Hematopoietic multipotent progenitor cell treated with erythropoietin and hydrocortisone succinate and interleukin-3 and kit ligand, for 17 days (in vitro differentiated cells): ENCODE measurements at places on chromosomes 3 and 15.

- no peak for DNase-seq
Measured at GRCh38 chr15:85380812-85381642, 624 bp downstream of the AKAP13 start.

DNA sequence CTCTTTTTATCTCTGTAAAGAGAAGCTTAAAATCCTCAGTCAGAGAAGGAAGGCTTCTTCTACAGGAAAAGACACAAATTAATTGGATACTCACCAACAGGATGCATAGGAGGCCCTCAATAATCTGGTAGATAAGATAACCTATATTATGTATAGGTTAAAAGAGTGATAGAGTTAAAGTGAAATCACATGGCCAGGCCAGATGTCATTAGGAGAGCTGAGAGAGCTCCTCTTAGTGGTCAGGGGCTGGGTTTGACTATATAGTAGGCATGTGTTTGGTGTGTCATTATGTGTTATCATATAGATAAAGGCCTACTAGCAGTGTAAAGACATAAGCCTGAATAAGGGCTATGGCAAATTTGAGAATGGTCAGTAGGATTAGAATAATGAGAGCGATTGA lies 479.3 kb downstream of the EPHA3 start:
- no peak for DNase-seq

DNA sequence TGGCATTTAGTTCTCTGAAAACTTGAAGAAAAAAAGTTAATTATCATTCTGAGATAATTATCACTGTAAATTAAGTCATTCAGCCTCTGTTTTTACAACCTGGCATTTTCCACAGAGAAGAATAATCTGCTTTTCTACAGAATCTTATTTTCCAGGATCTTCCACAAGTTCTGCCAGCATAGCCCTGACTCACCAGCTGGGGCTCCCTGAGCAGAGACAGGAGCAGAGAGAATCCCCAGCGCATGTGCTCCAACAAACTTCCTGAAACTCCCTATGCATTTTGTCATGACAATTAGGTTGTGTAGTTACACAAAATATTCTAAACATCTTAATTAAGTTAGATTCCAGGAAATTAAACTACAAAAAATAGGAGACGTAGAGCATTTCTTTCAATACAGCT lies 32.1 kb upstream of the TMEM207 start:
- no peak for DNase-seq

GRCh38 chr15:33148129-33148751 lies 46.3 kb downstream of the FMN1 start:
- no peak for DNase-seq

- no peak for DNase-seq
Measured at GRCh38 chr15:62457100-62457499, 292.0 kb upstream of the C2CD4B start.

DNA sequence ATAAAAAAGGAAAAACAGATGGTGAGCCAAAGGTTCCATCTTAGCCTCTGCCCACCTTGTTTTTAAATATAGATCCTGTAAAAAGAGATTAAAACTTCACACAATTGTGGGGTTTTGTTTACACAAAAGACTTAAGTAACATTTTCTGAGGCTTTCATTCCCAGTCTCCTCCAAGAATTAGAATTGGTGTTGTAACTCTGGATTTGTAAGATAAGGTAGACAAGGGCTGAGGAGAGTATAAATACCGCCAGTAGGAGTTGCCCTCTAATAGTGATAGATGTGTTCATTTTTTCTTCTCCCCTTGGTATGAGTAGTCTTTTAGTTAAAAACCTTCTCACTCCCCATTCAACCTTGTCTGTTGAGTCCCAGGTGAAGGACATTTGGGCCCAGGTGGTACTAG lies 8.5 kb downstream of the MINDY2 start:
- DNase-seq = no peak

GRCh38 chr15:45262906-45263461 lies 10.9 kb downstream of the SLC28A2 start:
- DNase-seq = no peak

GRCh38 chr3:5181469-5182141 lies 5.9 kb upstream of the EDEM1 start:
- DNase-seq = no peak

GRCh38 chr3:69020857-69021256 lies 7.4 kb upstream of the EOGT start:
- no peak for DNase-seq

DNA sequence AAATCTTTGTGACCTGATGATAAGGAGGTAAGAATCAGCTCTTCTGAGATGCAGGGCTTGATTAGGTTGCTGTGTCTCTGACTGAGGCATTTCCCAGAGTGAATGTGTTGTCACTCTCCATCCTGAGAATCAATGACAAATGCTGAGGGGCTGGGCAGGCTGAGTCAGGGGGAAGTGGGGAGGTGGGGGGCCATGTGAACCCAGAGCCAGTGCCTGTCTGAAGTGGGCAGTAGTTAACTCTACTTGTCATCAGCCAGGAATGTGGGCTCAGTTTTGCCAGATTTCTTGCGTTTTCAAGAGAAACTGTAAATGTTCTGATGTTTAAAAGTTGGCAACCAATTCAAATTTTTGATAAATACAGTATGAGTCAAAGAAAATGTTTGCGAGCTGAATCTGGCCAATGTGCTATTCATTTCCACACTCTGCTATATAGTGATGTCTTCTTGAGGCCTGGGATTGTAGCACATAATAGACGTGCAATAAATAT lies 3.1 kb upstream of the BNC1 start:
- no peak for DNase-seq

- peak; percentile 19 for DNase-seq
Measured at GRCh38 chr15:48856942-48857341, 21.0 kb upstream of the EID1 start.

- peak; percentile 39 for DNase-seq
Measured at GRCh38 chr3:49098429-49098828, 4.6 kb upstream of the QRICH1 start.

DNA sequence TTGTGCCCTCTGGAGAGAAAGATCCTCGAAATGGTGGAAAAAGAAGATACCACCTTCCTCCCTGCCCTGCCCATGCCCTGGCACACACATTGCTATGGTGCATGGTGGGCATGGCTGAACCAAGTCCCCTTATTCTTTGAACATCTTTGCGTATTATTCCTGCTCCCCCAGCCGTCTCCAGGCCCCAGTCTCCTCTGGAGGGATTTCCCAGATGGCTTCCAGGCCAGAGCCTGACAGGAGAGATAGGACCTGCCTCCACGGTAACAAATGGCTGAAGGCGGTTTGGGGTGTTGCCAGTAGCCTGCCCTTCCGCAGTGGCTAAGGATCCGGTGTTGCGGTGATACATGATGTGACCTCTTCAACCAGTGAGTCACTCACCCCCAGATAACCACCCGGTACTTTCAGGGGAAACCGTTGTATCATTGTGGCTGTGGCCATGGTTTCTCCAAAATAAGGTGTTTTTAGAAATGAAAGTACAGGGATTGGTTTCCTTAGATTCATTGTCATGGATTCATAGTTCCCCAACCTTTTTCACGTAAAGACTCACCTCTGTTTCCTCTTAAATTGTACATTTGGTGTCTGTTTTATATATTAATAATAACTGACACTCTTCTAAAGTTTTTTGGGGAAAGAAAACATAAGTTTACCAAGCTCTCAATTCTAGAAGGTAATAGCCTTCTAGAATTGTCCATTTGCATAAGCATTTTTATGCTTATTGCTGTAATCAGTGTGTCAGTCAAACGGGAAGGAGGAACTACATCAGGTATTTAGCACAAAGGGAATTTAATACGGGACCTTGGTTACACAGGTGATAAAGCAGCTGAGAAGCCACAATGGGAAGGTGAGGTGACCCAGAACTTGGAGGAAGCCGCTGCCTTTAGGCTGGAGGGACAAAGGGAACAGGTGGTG lies 25.9 kb downstream of the SMAD3 start:
- no peak for DNase-seq

- DNase-seq = no peak
Measured at GRCh38 chr3:126127904-126128303, 44.0 kb upstream of the SLC41A3 start.

DNA sequence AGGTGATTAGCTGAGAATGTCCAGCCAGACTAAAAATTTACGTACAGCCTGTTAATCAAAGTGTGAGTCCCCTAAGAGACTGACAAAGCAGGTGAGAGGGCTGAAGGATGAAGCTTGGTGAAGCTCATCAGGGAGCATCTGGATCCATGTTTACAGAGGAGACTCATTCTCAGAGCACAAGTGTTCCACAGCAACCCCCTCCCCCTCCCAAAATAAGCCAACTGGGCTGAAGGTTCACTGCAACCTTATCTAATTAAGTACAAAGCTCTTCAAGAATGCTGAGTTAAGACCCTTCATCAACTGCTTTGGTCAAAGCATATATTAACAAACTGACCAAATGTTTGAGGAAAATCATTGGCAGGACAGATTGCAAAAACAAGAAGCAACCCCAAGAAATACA lies 262.6 kb upstream of the ZNF385D start:
- no peak for DNase-seq

DNA sequence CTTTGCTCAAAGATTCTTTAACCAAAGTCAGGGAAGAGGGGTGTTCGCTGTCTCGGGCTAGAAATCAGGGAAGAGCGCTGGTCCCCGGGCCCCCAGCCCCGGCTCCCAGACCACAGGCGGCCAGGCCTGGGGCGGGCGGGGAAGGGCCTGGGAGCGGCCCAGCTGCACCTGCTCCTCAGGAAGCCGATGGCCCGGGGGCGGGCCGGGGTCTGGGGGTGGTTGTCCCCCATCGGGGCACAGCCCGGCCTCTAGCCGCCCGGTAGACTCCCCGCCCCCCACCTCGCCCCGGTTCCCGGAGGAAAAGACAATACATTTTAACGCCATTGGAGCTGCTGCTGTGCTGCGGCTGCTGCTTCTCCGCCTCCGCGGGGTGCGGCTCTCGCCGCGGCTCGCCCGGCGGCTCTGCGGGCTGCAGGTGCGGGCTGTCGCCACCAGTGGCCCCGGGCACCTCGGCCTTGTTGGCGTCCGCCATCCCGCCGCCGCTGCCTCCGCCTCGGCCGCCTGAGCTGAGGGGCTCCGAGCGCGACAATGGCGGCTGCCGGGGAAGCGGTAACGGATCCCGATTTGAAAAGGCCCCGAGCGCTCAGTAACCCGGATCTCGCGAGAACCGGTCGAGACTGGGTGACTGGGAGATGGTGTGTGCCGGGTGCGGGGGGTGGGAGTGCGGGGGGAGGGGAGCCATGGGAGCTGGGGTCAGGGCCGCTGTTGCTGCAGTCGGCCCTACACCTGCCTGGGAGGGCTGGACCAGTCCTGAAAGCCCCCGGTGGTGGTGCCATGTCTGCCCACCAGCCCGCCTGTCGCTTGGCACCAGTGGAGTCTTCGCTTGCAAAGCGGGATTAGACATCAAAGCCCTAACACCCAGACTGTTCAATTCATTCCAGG lies at the start of gene MYEF2:
Gene MYEF2, minus strand, starts transcription at position 530 of the 882 bp plus-strand sequence. Its CDS starts 58 bp downstream, at position 472.
- DNase-seq = no peak
